ENCODE measurements at places on chromosomes 3 and 15.
A peak's percentile ranks its signal among the peaks of the same experiment; 100 is the strongest.

GRCh38 chr3:127970966-127971592, 56.0 kb downstream of the KBTBD12 start:
- peak; percentile 74 for DNase-seq

DNA sequence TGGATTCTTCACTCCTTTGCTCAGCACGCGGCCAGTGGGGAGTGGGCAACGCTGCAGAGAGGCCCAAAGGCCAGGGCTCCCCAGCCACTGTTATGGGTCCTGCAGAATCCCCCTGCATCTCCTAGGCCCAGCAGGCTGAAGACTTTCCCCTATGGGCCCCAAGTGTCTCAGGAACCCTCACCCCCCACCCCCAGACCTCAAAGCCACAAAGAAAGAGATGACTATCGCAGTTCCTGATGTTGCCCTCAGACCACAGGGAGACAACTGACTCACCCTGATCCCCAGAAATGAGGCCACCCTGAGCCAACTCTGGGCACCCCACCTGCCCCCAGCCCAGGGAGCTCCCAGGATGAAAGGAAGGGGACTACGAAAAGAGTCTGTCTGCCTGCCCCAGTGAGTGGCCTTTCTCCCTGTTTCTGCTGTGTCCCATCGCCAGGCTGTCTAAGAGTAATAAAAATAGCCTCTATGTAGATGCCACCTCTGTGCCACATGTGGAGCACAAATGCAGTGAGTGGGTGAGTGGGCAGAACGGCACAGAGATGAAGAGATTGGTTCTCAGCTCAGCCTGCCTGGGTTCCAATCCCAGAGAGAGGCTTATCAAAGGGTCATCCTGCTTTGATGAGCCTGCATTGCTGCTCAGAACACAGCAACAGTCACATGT, 283.0 kb downstream of the UACA start:
- no peak for DNase-seq

DNA sequence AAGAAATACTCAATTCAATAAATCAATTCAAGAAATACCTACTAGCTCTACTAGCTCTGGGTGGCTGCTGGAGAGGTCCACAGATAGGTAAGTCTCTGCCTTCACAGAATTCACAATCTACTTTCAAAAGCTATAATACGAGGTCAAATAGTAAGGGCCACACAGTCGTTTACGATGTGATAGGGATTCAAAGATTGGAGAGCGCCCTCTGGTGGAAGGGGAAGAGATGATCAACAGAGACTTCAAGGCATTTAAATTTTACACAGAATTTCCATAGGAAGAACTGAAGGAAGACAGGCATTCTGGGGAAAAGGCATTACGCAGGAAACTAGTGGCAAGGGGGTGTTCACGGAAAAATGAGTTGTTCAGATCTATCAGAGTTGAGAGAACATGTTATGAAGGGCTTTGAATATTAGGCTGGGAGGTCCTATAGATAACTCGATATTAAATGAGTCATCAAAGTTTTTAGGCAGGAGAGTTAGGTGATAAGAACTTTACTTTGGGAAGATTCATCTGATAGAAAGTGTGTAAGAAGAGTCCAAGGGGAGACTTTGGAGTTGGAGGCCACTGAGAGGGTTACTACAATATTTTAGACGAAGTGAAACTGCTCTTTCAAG, 128.8 kb downstream of the FRMD5 start:
- DNase-seq, result no peak

DNA sequence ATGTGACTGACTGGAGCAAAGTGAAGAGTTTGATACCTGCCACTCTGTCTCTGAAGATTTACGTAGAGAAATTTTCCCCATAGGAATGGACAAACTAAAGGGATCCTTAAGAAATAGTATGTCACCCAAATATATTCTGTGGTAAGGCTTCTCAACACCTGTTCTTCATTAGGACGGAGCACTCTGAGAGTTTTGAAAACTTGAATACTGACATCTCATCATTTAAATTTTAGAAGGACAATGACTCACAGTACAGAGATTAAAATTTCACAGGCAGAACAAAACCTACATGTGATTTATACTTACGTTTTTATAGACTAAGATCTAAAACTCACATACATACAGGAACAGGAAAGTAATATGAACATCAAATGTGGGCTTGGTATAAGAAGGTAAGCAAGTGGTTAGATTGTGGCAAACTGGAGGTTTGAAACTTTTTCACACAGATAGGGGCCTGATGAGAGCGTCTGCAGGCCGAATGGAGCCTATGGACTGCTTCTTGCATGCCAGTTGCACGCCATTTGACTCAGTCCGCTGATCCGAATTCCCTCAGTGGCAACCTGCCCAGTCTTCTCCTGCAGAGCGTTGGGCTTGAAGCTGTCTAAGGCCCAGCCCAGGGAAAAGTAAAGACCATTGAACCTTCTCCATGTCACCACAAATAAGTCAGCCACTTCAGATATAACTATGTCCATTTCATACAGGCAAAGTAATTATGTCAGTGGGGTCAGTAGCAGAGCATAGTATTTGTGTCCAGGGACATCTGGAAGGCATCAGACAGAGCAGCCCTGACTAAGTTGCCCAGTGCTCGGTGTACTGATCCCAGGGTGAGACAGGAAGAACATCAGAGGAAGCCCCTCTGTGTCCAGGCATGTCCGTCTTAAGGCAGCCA, 45.7 kb downstream of the ZBTB38 start:
- DNase-seq, result no peak

GRCh38 chr15:89168316-89168833, 53.0 kb downstream of the RLBP1 start:
- DNase-seq, result no peak

DNA sequence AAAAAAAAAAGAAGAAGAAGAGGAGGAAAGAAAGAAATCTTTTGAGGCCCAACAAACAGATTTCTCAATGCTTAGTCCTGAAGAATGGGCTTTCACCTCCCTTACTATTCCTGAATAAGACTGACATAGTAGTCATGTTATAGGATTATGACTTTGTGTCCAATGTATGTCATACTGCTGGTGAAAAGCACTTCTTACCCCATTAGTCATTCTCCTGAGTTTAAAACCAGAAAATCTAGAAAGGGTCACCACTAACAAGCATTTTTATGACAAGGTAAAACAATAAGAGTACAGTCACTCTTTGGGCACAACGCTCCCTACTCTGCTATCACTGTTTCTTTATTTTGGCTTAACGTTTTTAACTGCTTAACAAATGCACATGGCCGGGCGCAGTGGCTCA, 88.2 kb downstream of the IGSF11 start:
- no peak for DNase-seq
